ENCODE measurements at places on chromosomes 6 and 20. TPM values are rescaled to one million over a fixed set of nuclear protein-coding genes. Genes with fewer than 3 reads are reported as not detected.

Gene FAXC
- total RNA-seq = 3.7 TPM

Gene TLDC2
- total RNA-seq = 0.76 TPM

Gene VSTM2L
- total RNA-seq = 2.0 TPM

Gene GCNT2
- 4.4 TPM for total RNA-seq

Gene ADA
- total RNA-seq = 18.9 TPM

Gene ISM1
- total RNA-seq = 0.33 TPM

Gene CST2
- total RNA-seq = 1.5 TPM

Gene PRKN
- 4.4 TPM for total RNA-seq

Gene NMBR
- 0.33 TPM for total RNA-seq

Gene PAX1
- total RNA-seq = not detected

Gene MUCL3
- total RNA-seq = not detected

Gene PPT2
- 23.1 TPM for total RNA-seq

Gene SSTR4
- not detected for total RNA-seq

Gene TMEM170B
- total RNA-seq = 0.65 TPM

Gene MACROD2
- 0.49 TPM for total RNA-seq

Gene NPEPL1
- total RNA-seq = 22.0 TPM

Gene ECI2
- total RNA-seq = 52.9 TPM

All from mesangial cell (primary cell).